ENCODE measurements at places on chromosomes 12 and 14. TPM values are rescaled to one million over a fixed set of nuclear protein-coding genes. Genes with fewer than 3 reads are reported as not detected.

The FOXG1 gene
- 0.12 TPM for polyA plus RNA-seq

DNA sequence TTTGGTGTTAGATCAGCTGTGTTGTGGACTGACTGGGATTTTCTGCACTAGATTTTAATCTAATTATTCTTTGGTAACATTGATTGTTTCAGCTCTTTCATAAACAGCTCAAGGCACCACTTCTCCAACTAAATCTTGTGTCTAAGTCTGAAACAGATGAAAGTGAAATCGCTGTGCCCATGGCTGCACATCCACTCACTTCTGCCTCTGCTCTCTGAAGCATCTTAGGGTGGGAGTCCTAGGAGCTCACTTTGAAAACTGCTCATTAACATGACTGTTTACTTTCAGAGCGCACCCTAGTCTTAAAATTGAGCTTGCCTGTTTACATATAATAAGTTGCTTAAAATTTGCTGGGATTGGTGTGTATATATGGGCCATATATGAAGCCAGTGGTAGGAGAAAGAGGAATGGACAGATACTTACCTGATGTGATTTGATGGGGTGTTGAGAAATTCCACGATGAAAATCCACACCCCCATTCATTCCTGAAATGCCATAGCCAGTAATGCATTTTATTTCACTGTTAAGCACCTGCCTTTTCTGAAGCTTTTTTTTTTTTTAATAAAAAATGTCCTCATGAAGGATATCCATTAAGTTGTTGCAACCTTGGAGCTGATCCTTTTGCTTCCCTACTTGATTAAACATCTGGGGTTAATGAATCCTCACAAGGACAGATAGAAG, 52.8 kb downstream of the PPFIBP1 start:
- no peak for DNase-seq

DNA sequence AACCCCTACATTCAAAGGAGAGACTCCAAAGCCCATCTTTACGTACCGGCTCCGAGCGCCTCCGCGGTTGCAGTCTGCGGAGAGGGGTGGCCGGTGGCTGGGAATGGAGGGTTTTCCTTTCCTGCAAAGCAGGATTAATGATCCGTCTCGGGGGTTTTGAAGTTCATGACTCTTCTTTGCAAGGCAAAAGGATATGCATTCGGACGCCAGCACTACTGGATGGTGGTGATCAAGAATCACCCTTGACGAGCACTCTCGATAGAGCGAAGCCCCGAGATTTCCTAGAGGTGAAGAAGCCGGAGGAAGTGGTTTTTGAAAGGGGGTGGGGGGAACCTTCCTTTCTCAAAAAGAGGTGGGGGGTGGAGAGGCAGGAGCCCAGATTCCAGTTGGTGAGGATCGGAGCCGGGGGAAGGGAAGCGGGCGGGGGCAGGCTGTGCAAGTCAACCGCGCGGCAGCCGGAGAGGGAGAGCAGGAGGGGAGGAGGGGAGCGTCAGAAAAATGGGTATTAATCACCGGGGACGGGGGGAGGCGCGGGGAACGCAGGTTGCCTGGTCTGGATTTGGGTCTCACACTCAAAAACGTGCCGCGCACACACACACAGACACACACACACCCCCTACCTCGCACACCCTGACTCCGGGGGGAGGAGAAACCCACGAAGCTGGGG, at the start of gene GRIN2B:
TSS of gene GRIN2B (minus strand) at position 307 of the 667 bp plus-strand sequence. CDS start 115,394 bp downstream, outside the sequence.
- DNase-seq, result peak; percentile 31

DNA sequence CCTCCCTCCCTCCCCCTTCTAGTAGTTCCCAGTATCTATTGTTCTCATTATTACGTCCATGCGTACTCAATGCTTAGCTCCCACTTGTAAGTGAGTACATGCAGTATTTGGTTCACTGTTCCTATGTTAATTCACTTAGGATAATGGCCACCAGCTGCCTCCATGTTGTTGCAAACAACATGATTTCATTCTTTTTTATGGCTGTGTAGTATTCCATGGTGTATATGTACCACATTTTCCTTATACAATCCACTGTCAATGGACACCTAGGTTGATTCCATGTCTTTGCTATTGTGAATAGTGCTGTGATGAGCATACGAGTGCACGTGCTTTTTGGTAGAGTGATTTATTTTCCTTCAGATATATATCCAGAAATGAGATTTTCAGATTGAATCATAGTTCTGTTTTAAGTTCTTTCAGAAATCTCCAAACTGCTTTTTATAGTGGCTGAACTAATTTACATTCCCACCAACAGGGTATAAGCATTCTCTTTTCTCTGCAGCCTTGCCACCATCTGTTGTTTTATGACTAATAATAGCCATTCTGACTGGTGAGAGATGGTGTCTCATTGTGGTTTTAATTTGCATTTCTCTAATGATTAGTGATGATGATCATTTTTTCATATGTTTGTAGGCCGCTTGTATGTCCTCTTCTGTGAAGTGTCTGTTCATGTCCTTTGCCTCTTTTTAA, 17.9 kb upstream of the CLEC7A start:
- no peak for DNase-seq

DNA sequence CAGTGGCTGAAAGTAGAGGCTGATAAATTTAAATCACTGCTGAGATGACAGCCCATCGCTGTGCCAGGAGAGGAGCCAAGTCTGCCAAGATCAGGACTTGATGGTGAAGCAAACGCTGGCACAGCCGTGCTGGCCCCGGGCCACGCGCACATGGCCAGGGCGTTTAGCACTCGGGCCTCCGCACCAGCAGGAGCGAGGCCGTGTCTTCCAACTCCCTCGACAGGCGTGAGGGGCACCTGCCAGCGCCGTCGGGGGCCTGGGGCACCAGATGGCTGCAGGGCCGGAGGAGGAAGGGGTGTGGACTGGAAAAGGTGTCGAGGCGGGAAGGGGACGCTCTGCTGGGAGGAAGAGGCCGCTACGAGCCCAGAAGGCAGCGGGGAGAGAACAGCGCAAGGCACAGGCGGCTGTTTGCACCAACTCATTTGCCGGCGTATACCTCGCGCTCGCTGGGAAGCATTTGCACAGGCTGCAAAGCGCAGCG, 29.5 kb downstream of the RIMBP2 start:
- DNase-seq, result no peak

- no peak for DNase-seq
These were observed 71.7 kb downstream of the FLRT2 start for GRCh38 chr14:85601690-85602089.

GRCh38 chr14:41634286-41634685, 27.6 kb downstream of the LRFN5 start:
- DNase-seq, result peak; percentile 64

The RNASE2 gene
- 1.1 TPM for polyA plus RNA-seq

The OVCH1 gene
- 0.21 TPM for polyA plus RNA-seq

The ACOT6 gene
- not detected for polyA plus RNA-seq
